ENCODE measurements at places on chromosomes 6 and 20.

DNA sequence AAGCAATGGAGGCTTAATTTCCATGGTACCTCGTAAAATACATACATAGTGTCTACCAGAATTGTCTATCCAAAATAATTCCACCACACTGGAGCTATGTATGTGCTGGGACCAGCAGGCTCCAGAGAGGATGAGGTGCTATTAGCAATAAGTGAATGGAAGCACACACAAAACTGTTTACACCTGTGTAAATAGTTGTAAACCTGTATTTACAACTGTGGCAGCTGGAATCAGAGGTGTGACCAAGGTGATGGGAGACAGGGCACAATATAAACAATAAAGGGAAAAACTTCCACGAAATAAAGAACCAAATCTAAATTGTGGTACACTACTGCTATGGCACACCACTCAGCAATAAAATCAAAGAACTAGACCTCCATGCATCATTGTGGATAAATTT is 14.4 kb downstream of the RARS2 start:
- no peak for DNase-seq

DNA sequence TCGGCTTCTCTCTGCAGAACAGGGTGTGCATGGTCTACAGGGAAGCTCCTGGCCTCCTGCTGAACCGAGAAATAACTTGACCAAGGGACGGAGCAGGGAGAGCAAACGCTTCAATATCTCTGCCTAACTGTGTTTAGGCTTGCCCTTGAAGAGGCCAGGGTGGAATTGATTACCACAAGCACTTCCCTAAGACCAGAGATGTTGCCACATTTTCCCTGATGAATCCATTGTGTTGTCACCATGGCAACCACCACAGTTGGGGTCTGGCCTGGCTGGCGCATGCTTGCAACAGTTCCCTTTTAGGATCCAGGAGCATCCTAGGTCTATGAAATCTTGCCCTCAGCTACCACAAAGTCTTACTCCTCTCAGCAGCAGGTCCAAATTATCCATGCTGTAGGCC is 213.5 kb upstream of the SULF2 start:
- DNase-seq, result no peak

DNA sequence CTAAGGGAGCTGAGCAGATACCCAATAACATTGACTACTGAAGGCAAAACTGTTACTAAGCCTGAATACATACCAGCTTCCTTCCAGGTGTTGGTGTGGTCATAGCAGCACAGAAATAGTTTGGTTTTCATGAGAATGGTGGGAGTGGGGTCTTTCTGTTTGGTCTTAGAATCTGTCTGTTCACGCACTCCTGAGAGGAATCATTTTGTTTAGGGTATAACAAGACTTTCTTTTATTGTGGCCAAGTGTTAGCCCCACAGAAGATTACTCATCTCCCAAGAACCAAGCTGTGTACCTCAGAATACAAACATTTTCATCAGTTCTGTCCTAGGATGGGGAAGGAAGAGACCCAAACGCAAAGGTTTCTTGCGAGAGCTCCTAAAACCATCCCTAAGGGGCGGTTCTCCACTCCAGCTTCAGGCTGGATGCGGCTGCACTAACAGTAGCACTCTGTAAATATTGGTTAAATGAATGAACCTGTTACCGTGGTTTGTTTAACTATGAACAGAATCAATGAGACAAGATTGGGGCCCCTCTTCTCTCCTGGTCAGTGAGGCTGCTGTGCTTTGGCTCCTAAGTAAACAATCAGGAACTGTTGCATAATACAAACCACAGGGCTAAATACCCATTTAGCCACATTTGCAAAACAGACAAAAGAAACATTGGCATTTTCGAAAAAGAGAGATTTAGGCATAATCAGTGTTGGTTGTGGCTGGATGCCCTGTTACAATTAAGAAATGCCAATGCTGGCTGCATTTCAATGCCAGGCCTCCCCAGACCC is 44.9 kb downstream of the SNAP25 start:
- DNase-seq, result no peak

- DNase-seq, result peak; percentile 64
Observed at GRCh38 chr6:152110886-152111820, 303.7 kb downstream of the ESR1 start.

DNA sequence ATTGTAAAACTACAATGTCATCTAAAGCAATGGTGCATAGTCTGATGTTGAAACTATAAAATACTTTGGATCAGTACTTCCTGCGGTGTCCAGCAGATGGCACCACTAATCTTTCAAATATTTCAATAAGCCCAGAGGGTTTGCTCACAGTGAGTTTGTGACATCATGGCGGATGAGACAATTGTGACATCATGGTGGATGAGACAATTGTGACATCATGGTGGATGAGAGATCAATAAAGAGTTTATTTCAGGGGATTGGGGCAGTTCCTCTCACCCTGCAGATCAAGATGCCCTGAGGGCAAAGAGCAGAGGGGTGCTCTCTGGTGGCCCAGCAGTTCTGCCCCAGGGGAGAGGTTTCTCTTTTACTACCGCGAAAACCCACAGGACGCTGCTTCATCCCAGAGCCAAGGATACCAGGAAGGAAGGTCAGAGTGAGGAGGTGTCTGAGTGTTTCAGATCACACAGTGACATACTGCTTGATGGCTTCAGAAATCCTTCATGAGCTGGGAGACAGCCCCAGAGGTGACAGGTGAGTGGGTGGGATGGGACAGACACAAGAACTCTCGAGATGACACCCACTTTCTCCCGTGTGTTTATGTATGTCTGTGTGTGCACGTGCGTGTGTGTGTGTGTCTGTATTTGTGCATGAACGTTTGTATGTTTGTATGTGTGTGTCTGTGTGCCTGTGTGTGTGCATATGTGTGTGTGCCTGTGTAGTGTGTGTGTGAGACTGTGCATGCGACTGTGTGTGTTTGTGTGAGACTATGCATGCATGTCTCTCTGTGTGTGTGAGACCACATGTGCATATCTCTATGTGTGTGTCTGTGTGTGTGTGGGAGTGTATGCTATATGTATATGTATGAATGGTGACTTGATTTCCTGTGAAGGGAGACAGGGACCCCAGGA is 7.3 kb upstream of the ULBP2 start:
- DNase-seq, result no peak

DNA sequence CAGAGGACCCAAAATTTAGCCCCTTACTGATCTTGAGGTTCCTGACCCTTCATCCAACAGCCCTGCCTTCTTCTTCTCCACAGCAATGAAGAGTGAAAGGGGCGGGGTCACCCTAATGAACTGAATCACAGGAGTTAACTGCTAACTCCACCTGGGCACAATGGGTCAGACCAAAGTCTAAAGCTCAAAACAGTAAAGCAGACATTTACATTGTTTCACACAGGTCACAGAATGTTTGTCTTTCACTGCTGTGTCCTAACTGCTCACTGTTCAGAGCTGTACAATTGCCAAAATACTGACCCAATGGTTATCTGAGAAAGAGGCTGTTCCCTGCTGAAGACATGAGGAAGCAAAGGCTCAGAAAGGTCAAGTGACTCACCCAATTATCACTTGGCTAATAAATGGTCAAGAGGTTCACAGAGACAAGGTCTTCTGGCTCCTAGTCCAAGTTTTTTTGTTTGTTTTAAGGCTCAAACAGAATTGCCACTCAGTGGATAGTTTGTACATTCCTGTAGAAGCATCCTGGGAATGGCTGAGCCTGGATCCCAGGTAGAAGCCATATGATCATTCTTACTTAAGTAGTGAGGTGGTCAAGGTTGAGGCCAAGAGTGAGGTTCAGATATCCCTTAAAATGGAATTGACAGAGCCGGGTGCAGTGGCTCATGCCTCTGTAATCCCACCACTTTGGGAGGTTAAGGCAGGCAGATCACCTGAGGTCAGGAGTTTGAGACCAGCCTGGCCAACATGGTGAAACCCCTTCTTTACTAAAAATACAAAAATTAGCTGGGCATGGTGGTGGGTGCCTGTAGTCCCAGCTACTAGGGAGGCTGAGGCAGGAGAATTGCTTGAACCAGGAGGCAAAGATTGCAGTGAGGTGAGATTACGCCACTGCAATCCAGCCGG is 35.1 kb upstream of the FAM83C start:
- DNase-seq, result no peak

DNA sequence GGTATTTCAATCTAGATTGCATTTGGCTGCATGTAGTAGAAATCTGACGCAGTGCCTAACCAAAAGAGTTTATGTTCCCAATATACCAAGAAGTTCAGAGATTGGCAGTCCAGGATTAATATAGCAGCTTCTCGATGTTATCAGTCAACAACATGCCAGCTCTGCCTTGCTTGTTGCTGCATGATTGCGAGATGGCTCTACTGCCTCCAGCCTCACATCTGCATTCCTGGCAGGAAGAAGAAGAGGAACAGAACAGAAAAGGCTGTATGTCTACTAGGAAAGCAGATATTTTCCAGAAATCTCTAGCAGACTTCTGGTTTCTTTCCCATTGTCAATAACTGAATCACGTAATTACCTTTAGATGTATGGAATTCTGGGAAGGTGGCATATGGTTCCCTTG is 60.8 kb downstream of the SLC35D3 start:
- DNase-seq, result no peak

DNA sequence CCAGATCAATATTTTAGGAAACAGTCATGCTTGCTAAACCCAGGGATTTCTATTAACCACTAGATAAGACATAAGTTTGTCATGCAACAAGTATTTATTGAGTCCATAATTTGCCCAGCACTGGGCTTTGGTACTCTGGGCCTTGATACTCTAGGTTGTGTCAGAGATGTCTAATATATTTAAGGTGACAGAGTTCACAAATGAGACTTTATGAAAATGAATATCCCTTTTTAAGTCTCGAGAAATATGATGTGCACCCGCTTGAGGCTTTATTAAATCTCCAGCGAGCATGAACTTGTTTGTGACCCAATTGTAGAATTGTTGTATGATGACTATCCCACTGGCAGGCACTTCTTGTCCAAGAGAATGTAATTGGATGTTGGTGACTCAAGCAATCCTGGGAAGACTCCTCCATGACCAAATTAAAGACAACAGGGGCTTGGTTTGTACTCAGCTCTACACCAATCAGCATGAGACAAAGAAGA is 109.2 kb downstream of the ESR1 start:
- no peak for DNase-seq

DNA sequence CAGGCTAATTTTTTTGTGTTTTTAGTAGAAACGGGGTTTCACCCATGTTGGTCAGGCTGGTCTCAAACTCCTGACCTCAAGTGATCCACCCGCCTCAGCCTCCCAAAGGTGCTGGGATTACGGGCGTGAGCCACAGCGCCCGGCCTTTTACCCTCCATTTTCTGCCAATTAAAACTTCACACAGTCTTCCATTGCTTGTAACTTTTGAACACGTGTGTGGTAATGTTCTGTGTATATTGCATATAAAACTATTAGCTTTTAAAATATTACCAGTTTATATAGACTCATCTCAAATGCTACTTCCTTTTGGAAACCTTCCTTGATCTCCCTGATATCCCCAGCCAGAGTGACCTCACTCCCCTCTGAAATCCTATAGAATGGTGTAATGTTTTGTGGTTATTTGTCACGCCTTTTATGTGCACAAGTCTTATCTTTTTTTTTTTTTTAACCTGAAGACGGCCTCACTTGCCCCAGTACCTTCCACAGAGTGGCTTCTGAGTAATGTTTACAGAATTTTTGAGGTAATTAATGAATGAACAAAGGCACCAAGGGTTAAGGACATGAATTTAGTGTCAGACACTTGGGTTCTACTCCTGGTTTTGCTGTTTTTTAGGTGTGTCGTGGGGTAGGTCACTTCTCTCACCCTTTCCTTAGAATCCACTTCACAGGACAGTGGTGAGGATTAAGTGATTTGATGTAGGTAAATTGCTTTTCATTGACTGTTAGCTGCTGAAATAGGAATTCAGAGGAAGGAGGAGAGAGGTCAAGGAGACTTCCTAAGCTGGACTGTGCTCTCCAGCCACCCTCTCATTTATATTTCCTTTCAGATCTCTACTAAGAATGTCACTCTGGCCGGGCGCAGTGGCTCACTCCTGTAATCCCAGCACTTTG is 11.2 kb upstream of the MMP24 start:
- no peak for DNase-seq

GRCh38 chr6:12132351-12133222 is 120.5 kb downstream of the HIVEP1 start:
- no peak for DNase-seq

DNA sequence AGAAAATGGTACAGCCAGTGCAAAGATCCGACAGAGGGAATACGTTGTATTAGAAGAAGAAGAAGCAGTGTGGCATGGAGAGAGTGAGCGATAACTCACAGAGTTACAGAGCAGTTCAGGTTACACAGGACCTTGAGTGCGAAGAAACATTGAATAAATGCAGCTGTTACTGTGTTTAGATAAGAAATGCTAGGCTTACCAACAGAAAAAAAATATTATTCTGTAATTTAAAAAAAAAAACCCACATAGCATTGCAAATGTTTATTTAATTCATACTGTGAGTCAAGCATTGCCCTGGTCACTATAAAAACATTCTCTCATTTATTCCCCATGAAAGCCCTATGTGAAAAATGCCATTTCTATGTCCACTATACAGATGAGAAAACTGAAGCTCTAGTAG is 373.4 kb upstream of the EPHA7 start:
- no peak for DNase-seq

GRCh38 chr20:44805979-44806620 is 4.2 kb downstream of the RIMS4 start:
- no peak for DNase-seq

DNA sequence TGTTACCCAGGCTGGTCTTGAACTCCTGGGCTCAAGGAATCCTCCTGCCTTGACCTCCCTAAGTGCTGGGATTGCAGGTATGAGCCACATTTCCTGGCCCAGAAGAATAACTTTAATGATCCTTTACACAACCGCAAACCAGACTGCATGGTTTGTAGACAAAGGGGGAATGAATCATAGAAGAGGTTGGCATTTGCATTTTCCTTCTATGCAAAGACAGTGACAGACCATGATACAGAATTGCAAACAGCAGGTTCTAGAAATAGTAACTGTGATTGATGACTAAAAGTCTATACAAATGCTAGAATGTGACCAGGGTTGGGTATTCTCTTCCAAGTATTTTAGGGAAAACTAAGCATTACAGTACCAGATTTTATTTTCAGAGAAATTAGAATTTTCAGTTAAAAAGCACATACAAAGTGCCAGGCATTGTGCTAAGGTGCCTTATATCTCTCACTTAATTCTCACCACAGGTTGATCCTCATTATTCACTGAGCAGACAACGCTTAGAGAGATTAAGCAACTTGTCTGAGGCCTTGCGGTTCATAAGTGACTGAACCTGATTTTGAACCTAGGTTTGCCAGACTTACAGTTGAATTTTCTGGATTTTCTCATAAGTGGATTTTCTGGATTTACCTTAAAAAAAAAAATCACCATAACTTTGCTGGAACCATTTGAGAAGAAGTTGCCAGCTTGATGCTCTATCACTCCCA is 146.6 kb downstream of the ZFAND3 start:
- no peak for DNase-seq

DNA sequence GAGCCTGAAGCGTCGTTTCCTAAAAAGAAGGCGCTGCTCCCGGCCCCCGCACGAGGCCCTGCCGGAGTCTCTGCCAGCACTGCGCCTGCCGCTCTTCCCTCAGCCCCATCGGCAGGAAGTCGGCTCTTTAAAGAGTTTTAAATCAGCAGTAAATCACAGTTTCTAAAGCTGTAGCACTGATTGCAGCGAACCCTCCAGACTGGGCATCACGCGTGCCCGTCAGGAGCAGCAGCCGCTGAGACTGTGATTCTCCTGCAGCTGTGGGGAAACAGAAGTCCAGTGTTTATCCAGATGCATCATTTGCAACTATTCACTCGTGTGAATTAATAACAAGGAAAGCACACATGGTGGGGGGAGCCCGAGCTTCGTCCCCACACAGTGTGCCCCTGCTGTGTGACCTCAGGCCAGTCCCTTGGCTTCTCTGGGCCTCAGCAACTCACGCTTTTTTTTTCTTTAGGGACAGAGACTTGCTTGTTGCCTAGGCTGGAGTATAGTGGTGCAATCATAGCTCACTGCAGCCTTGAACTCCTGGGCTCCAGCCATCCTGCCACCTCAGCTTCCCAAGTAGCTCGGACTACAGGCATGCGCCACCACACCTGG is 28.3 kb downstream of the DLL1 start:
- DNase-seq, result no peak

All from left ventricle myocardium inferior (tissue), 1 donor.